ENCODE measurements at places on chromosomes 2 and 18. TPM values are rescaled to one million over a fixed set of nuclear protein-coding genes. Genes with fewer than 3 reads are reported as not detected.

- DNase-seq, result peak; percentile 34
Observed at GRCh38 chr2:44902217-44903137, 39.0 kb upstream of the SIX3 start.

The STEAP3 gene
- polyA plus RNA-seq, result 6.7 TPM

DNA sequence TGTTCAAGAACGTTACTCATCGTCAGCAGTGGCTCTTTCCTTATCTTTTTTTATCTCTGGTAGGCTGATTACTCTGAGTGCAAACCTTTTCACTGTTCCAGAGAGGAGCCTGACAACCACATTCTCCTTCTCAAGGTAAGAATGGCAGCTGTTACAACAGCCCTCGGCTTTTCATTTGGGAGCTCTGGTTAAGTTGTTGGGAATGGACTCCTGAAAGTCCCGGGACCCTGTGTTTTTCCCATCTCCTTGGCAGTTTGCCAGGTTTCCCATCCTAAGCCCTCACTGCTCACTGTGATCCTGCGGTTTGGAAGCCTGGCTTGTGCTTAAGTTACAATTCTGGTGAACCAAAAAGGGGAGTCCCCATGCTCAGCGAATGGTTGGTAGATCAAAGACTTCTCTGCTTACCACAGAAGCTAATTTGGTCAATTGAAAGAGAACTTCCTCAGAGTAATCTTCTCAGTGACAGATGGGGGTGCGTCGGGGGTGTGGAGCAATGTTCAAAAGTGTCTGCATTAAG, 122.3 kb downstream of the LYPD6B start:
- DNase-seq, result peak; percentile 58

DNA sequence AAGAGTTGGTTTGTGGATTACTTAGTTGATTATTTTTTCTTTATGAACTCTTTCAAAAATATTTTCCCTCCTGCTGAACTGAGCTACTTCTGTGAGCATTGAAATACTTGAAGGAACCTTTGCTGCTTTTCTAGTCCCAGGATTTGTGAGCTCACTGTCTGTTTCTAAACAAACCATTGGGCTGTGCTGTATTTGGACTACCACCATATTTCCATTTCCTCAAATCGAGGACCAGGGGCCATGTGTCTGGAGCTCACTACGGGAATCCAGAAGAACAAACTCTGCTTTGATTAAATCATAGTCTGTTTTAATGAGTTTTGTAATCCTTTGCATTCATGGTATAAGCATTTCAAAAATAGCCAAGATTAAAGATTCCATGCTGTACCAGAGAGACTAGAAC, 1.3 kb downstream of the MRPL33 start:
- DNase-seq, result no peak

DNA sequence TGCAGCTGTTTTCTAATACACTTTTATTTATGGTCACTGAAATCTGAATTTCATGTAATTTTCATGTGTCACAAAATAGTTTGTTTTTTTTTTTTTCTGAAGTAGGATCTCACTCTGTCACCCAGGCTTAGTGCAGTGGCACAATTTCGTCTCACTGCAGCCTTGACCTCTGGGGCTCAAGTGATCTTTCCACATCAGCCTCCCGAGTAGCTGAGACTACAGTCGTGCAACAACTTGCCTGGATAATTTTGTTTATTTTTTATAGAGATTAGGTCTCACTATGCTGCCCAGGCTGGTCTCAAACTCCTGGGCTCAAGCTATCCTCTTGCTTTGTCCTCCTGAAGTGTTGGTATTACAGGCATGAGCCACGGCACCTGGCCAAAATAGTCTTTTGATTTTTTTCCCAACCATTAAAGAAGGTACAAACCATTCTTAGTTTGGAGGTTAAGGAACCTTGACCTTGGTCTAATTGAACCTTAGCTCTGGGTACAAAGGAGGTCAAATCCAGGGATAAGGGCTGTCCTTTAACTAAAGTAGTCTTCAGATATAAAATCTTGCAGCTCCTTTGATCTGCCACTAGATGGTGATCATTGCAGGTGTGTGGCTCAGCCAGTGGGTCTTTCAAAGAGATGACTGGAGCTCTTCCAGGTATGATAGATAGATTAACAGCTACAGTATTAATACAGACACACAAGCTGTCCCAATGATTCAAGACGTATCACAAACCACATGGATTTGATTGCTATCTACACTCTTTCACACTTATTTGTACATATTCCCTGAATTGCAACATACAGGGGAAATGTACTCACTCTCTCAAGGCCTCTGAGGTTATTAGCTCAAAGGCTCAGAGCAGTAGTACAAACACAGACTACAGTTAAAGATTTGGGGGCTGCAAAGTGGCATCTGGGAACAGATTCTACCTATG, 4.7 kb upstream of the KRCC1 start:
- no peak for DNase-seq

GRCh38 chr18:37441821-37442220, 123.8 kb downstream of the CELF4 start:
- DNase-seq, result no peak

- no peak for DNase-seq
Observed at GRCh38 chr2:50066873-50067272, 912.6 kb upstream of the FSHR start.

DNA sequence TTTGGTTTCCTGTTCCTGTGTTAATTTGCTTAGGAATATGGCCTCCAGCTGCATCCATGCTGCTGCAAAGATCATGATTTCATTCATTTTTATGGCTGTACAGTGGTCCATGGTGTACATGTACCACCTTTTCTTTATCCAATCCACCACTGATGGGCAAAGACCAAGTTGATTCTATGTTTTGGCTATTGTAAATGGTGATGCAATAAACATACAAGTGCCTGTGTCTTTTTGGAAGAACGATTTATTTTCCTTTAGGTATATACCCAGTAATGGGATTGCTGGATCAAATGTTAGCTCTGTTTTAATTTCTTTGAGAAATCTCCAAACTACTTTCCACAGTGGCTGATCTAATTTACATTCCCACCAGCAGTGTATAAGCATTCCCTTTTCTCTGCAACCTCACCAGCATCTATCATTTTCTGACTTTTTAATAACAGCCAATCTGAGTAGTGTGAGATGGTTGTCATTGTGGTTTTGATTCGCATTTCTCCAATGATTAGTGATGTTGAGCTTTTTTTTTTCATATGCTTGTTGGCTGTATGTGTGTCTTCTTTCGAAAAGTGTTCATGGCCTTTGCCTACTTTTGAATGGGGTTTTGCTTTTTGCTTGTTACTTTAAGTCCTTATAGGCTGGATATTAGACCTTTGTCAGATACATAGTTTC, 19.4 kb downstream of the EXOC6B start:
- no peak for DNase-seq

DNA sequence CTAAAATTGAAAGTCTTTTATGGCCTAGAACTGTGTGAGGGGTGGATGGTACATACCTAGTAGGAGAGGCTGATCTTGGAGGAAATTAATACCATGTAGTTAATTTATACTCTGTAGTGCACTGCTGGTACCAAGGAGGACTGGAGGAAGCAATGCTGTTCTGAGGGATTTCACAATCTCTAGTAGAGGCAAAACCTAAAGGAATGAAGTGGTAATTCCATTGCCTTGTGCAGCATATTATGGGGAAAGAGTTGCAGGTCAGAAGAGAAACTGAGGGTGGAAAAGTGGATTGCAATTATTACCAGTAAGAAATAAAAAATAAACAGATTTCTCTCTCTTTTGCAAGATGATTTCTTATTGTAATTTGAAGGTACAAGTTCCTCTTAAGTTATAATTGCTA, 2.2 kb downstream of the ABI2 start:
- no peak for DNase-seq

DNA sequence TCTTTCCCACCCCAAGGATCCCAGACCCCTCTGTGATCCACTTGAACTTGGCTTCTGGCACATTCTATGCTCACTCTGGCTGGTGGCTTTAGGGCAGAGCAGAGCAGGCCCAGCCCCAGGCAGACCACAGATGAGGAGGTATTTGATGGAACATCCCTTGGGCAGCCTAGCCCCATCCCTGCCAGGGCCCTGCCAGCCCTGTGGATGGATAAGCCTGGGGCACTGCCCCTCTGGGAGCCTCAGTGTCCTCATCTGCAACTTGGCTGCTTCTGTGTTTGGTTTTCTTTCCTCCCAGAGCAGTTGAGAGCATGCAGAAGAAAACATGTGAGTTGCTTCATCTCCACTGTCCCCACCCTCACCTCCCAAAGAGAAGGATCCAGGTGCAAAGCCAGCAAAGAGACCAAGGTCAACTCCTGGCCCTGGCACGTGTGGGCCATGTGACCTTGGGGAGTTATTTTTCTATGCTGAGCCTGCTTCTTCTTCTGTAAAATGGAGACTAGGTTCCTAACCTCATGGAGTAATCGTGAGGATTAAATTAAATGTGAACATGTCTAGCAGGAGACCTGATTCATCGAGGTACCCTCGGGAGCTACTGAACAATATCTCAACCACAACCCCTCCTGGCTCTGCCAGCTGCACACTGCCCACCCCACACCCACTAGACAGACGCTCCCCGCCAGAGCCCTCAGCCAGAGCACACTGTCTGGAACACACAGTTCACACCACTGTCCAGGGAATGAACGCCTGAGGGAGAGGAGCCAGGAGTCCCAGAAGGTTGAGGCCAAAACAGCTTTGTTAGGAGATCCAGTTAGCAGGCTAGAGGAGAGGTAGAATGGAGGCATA, 14.6 kb upstream of the TNS1 start:
- DNase-seq, result no peak

- DNase-seq, result no peak
Observed at GRCh38 chr2:177393203-177393755, 706 bp downstream of the AGPS start.

The TUBA4B gene
- 15.4 TPM for polyA plus RNA-seq

The MFSD2B gene
- polyA plus RNA-seq, result not detected

GRCh38 chr2:588074-588645, 89.0 kb downstream of the TMEM18 start:
- no peak for DNase-seq

The AGXT gene
- 12.5 TPM for polyA plus RNA-seq

- peak; percentile 55 for DNase-seq
Observed at GRCh38 chr2:214730800-214731407, 78.6 kb downstream of the BARD1 start.

The HAAO gene
- polyA plus RNA-seq, result 57.2 TPM

DNA sequence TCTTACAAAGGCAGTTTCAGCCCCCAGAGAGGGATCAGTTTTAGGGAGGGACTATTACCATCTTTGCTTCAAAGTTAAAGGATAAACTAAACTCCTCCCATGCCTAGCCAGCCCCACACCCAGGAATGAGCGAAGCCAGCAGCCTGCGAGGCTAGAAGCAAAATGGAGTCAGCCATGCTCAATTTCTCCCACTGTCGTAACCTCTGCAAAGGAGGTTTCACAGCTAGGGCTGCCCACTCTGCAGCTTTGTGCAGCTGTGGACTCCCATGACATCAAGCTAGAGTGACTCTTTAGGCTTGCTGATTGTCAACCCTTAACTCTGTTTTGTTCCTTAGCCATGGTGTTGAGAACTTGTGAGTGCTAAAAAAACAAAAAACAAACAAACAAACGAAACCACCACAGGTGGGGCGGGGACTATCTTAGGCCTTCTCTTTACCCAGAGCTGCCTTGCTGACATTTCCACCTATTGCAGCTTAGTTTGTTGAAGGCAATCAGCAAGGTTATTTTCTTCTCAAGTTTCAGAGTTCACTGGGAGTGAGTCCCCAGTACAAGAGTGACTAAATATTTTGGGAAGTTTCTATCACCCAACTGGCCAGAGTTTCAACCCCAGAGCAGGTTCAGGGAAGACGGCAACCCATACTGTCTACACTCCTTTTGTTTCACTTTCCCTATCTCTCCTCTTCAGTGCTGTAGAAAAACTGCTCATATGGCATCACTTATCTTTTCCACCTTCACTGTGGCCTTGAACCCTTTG, 592.1 kb downstream of the XIRP2 start:
- peak; percentile 9 for DNase-seq

- DNase-seq, result no peak
Observed at GRCh38 chr2:11421863-11422490, 44.0 kb downstream of the E2F6 start.

The SULT1C4 gene
- 7.1 TPM for polyA plus RNA-seq

DNA sequence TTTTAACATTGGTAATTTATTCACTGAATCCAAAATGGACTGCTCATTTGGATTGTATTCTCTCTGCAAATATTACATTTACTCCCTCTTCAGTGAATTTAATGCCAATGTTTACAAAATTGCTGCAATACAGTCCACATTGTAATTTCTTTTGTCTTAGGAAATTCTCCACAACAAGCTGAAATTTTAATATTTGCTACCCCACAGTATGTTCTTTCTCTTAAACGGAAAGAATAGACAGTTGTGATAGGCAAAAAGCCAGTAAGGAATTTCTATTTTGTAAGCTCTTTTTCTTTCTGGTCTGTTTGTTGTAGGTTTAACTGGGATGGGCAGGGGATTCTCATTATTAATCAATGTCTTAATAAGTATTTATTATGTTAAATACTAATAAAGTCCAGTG, 92.0 kb downstream of the CSRNP3 start:
- DNase-seq, result no peak

The CHST9 gene
- 1.5 TPM for polyA plus RNA-seq

GRCh38 chr2:165665614-165666013, 128.4 kb downstream of the GALNT3 start:
- no peak for DNase-seq

The CPSF3 gene
- 27.3 TPM for polyA plus RNA-seq

The CCBE1 gene
- 1.8 TPM for polyA plus RNA-seq

The NPHP1 gene
- 18.3 TPM for polyA plus RNA-seq

The PIEZO2 gene
- 1.1 TPM for polyA plus RNA-seq

The LDLRAD4 gene
- polyA plus RNA-seq, result 2.3 TPM

The GRB14 gene
- 71.3 TPM for polyA plus RNA-seq

- DNase-seq, result peak; percentile 53
Observed at GRCh38 chr2:29475499-29475898, 360.3 kb downstream of the CLIP4 start.

DNA sequence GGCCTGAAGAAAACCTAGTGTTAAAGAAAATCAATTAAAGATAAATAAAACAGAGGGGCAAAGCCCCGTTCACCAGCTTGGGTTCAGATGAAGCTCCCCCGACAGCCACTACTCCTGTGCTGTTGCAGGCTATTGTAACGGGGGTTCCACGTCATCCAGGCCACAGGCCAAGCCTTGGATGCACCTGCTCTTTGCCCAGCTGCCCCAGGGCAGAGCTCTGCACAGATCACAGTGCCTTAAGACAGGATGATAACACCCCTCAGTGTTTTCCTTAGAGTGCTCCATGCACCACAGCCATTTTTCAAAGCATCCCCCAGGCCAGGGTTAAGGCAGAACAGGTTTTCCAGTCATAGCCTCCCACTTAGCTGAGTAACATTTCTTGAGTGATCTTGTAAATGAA, 32.0 kb downstream of the FASTKD2 start:
- DNase-seq, result no peak

DNA sequence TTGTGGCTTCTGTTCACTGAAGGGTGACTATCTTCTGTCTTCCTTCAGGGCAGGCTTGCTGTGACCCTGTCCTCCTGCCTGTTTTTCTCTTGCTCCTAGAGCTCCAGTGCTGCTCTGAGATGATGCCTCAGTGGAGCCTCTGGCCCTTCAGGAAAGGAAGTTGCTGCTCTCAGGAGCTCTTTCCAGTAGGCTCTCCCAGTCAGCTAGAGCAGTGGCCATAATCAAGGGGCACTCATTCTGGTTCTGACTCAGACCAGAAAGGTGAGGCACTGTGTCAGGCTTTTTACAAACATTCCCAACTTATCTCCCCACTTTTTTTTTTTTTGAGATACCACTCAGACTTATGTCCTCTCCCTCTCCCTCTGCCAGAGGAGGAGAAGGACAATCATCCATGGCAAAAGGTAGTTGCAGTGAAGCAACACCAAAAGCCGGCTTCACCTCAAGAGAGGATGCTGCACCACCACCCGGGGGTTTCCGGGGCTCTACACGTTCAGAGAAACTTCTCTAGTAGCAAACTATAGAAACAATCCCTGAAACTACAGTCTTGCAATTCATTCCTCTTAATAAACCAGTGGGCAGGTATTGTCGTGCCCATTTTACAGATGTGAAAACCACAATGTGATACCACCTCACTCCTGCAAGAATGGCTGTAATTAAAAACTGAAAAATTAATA, 115.4 kb downstream of the ACTR3 start:
- DNase-seq, result no peak

Measured in kidney (tissue), 22 donors.